ENCODE measurements at places on chromosomes 16 and 17.

- DNase-seq = no peak
Measured at GRCh38 chr16:52095471-52095870, 451.5 kb downstream of the TOX3 start.

DNA sequence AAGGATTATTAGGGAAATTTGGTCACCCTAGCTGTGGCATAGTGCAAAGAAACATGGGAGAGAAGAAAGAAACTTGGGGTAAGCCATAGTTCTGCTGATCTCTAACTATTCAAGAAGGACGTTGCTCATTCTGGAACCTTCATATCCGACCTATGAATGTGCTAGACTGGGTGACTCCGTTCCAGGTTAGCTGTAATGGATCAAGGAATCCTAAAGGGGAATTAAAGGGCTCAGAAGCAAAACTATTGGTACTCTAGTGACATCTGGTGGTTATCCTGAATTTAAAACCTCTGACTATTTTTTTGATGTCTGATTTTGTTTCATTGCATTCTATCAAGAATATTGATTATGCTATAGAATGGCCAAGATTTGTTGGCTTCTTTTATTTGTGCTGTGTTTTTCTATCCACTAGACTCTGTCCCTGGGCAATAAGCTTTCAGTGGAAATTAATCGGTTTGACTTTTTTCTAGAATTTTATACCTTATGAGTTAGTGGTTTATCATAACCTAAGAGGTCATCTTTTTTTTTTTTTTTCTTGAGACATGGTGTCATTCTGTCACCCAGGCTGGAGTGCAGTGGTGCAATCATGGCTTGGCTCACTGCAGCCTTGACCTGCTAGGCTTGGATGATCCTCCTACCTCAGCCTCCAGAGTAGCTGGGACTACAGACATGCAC, 19.5 kb downstream of the PCTP start:
- no peak for DNase-seq

GRCh38 chr16:19304750-19305149, 19.2 kb downstream of the CLEC19A start:
- no peak for DNase-seq

GRCh38 chr16:70662991-70663523, 16.7 kb downstream of the IL34 start:
- no peak for DNase-seq

DNA sequence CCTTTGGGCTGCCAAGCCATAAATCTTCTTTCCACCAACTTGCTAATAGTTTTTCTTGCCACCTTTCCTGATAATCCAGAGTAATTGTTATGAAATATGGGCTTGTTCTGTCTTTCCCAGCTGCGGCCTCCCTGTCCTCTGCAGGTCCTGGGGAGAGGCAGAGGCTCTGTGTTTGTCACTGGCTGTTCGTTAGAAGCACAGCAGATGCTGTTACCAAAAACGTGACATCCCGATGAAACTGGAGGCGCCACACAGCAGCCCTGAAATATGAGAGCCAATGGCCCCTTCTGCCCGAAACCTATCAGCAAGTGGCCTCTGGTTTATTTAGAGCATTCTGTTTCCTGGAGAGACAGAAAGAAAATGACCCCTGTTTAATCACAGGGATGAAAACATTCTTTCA, 115.1 kb upstream of the ANKFN1 start:
- no peak for DNase-seq

- peak; percentile 62 for DNase-seq
Measured at GRCh38 chr16:67029254-67030096, 526 bp downstream of the CBFB start.

DNA sequence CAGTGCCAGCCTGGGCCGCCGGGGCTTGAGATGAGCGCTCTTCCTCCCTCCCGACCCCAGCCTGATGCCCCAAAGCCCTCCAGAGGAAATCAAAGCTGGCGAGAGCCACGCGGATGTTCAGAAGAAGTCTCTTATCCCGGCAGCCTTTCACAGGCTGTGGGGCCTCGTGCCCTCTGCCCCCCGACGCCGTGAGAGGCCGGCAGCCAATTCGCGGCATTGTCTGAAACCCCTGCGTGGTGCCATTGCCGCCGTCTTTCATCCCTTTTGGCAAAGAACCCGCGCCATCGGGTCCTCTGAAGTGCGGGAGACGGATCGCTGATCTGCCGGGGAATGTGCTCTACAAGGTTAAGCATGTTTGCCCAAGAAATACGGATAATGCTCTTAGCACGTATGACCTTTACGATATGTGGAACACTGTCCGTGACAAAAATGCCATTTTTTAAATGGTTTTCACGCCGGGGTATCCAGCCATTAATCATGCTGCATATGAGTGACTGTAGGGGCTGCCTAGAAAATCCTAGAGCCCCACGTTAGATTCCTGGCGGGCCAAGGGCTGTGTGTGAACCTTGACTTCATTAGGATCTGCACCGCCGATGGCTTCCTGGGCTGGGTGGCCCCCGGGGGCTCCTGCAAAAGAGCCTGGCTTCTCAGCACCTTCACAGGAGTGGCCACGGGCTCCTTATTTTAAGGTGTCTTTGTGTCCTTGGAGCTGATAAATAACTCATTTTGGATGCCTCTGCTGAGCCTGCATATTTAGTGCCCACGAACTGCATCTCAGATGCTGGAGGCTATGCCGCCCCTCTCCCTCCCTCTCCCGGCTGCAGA, 165.1 kb upstream of the TNRC6C start:
- no peak for DNase-seq

- DNase-seq = no peak
Measured at GRCh38 chr17:54902611-54903010, 2.0 kb downstream of the TOM1L1 start.

DNA sequence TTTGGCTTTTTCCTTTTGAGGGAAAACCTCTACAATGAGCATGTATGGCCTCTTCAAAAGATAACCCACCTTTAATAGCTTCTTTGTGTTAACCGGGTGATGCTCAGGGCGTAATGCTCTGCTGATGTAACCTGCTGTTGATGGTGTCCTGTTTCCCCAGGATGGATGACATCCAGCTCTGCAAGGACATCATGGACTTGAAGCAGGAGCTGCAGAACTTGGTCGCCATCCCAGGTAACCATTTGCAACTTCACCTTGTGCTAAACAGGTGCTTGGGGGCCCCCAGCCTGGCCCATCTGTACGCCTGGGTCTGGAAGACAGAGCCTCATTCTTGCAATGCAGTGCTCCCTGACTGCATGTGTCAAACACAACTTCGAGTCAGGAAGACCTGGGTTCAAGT, 75.1 kb downstream of the MARF1 start:
- peak; percentile 88 for DNase-seq

DNA sequence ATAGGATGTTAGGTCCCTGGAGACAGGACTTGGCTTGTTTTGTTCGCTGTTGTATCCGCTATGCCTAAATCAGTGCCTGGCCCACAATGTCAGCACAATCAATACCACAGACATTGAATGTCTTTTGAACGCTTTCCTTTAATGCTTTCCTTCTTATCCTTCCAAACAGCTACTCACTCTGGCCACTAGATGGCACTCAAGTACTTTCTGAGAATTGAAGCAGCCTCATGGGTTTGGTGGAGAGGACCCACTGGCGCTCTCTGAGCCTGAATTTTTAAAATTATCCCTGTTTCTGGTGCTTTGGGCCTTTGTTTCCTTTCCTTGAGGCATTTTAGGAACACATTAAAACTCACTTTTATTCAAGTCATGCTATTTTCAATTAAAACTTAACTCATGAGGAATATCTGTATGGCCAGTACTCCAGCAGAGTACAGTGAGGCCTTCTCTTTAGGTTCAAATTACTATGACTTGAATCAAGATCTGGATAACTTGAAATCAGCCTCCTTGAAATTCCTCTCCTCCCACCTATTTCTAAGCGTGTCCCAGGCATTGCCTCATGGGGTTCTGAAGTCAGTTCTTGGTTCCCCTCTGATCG, 3.2 kb upstream of the NLRP1 start:
- DNase-seq = no peak

- no peak for DNase-seq
Measured at GRCh38 chr16:53068423-53068833, 13.6 kb downstream of the CHD9 start.

DNA sequence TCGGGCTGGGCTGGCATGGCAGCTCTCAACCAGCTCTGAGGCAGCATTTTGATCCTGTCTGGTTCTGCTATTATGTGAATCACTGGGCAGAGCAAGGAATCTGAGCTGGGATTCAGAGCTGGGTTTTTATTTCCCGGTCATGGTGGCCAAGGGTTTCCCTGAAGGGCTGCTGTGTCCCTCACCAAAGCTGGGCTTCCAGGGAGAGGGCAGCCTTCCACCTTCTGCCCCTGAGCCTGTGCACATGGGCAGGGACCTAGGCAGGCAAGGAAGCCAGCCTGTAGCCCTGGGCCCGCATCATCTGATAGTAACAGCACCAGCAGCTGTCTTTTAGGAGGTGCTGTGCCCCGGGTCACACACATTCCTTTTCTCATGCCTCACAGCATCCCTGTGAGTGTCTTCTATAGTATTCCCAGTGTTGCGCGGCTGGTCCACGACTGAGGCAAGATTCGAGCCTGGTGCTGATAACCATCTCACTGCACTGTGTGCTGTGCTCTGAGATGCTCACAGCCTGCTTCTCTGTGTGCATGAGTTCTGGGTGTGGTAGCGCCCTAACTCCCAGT, 85.3 kb upstream of the PLCG2 start:
- no peak for DNase-seq

DNA sequence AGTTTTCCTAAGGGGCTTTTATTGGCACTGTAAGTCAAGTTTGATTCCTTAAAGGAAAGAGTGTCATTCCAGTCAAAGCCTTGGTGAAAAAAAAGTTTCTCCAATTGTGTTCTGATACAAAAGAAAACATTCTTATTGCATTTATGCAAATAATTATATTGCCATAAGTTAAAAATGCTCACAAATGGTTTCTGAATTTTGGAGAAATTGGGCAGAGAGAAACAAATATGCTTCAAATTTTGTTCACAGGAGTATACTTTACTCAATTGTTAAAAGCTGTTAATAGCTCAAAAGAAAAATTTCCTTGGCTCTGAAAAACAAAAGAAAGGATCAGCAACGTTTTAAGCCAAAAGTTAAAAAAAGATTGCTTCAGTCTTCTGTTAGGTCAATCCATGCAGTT, 60.2 kb downstream of the PIGL start:
- no peak for DNase-seq

DNA sequence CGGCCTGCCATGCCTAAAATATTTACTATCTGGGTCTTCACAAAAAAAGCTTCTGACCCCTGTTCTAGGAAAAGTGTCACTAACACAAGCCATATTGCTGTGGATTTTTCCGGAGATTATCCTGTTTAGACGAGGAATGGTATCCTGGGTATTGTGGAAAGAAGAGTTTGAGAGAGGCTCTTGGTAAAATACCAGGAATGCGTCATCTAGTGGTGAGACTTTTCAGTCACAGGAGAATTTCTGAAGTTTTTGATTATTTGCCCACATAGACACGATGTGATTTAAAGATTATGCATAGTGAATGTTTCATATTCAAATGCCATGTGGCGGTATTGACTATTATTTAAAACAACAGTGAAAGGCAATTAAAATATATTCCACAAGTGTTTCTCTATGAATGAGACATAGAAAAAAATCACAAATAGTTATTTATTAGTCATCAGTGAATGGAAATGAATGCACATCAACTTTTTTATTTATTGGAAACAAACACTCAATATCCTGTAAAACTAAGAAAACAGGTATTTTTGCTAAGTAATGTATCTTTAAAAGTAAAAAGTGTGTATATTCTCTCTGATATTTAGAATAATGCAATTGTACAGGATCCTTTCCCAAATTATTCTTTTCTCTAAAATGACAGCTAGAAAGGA, 7.8 kb downstream of the KRT28 start:
- no peak for DNase-seq

GRCh38 chr17:21248500-21248899, 4.7 kb downstream of the NATD1 start:
- DNase-seq = no peak

- no peak for DNase-seq
Measured at GRCh38 chr16:4684058-4684715, 9.2 kb upstream of the NUDT16L1 start.

- no peak for DNase-seq
Measured at GRCh38 chr16:24515186-24515585, 24.2 kb upstream of the RBBP6 start.

GRCh38 chr17:73163043-73163442, 1.8 kb upstream of the SSTR2 start:
- no peak for DNase-seq

DNA sequence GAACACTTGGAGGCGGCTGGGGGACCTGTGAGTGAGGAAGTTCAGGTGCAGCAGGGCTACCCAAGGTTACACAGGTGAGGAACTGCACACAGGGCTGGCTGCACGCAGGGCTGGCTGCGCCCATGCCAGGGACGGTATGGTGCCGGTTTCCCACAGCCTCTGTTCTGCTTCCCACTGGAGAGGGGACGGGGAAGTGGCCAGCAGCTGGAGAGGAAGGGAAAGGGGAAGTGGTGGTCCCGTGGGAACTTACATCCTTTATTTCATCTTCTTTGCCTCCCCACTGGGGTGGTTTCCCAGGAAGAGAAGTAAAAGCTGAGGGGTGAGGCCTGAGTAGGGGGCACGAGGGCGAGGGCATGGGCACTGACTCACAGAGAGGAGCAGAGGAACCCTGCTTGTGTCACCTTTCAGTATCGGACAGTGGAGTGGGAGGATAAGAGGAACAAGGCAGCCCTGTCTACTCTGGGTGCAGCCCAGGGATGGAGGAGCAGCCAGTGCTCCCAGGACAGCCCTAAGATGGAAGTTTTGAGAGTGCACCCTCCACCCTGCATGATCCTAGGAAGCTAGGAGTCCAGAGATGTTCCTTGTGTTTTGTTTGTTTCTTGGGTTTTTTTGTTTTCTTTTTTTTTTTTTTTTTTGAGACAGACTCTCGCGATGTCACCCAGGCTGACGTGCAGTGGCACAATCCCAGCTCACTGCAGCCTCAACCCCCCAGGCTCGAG, 25.5 kb upstream of the CDH1 start:
- DNase-seq = no peak

DNA sequence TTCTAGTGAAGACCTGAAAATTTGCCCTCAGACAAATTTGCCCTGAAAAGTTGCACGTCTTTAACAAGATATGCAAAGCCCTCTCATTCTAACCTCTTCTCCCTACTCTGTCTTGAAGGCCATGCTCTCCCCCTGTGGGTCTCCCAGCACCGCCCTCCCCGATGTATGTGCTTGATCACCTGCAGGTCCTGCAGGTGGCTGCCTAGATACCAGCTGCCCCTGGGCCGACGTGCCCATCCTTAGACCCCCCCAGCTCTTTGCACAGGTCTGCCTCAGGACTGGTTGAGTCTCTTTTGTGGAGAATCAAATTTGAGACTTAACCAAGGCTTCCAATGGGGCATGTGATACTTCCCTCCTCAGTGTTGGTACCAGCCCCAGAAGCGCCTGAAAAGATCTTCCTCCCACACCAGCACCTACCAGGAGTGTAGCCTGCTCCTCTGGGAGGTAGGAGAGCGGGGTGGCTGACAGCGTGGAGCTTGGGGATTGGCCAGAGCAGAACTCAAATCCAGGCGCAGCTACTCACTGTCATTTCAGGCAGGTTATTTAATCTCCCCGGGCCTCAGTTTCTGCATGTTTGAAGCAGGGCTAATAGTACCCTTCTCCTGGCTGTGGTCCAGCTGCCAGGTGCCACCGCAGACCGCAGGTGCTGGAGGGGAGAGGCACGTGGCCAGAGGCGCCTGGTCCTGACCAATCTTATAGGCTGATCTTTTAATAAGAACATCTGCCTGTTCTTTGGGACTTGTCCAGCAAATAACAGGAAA, 4.5 kb upstream of the MRPL38 start:
- no peak for DNase-seq

- DNase-seq = no peak
Measured at GRCh38 chr17:47934856-47935255, 6.5 kb upstream of the PNPO start.
